ENCODE measurements at places on chromosomes 12 and 14.

DNA sequence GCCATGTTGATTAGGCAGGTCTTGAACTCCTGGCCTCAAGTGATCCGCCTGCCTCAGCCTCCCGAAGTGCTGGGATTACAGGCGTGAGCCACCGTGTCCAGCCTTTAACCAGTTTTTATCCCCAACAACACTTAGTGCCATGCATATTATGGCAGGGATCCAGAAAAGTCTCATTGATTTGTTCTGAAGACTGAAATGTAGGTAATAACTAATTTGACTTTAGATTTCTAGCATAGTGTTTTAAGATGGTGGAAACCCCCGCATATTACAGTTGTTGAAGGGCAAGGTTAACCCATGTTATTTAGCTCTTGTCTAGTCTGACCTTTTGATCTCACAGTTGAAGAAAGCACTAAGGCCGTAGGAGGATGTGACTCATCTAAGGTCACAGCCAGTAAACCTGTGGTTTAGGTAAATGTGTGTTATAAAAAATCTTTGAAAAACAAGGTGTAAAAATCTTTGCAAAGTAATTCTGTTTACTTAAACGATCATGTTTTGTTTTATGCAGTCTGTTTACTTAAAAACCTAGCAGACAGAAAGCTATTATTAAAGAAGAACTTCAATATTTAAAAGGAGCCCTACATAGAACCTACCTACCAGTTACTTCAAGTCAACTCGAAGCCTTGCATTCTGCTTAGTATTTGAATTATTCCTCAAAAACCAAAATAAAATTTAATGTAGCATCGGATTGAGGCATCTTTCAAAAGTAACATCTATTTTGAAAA is 24.8 kb downstream of the BICDL1 start:
- no peak for DNase-seq

- no peak for DNase-seq
Measured at GRCh38 chr14:100599981-100600380, 12.8 kb upstream of the BEGAIN start.

- no peak for DNase-seq
Measured at GRCh38 chr12:125882141-125882540, 816.9 kb downstream of the AACS start.

DNA sequence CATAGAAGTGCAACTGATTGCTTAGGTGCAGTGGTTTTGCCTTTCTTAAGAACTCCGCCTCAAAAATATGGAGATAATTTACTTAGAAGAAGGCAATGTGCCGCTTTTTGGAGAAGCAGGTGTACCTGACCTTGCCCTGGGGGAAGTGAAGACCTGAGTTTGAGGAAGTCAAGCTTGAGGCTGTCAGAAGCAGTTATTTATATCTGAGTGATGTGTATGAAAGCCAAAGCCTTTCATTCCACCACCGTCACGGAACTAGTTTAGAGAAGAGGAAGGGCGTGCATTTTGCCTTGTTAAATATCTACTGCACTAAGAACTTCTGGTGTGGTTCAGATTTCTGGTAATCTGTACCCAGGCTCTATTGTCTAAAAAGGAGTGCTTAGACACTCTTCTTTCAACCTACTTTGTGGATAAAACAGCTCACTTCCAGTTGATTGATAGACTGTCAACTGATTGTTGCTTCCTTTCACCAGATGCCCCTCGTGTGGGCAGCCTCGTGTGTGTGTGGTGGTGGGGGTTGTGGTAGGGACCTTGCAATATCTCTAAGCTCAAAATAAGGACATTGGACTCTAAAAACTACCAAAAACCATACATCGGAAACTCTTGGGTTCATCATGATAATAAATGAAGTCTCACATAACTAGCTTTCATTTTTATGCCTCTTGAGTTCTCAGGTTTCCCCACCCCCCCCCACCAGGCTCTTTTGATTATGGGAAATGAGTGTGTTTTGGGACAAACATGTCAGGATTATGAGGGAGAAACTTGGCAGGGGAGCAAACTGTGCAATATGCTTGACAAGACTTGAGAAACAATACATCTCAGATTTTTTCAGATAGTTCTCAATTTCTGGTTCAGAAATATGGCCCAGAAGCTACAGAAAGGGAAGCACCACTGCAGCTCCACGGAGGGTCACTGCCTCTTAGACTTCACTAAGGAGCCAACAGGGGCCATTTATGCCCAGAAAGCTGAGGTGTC is 78.6 kb downstream of the ARF6 start:
- DNase-seq, result no peak

DNA sequence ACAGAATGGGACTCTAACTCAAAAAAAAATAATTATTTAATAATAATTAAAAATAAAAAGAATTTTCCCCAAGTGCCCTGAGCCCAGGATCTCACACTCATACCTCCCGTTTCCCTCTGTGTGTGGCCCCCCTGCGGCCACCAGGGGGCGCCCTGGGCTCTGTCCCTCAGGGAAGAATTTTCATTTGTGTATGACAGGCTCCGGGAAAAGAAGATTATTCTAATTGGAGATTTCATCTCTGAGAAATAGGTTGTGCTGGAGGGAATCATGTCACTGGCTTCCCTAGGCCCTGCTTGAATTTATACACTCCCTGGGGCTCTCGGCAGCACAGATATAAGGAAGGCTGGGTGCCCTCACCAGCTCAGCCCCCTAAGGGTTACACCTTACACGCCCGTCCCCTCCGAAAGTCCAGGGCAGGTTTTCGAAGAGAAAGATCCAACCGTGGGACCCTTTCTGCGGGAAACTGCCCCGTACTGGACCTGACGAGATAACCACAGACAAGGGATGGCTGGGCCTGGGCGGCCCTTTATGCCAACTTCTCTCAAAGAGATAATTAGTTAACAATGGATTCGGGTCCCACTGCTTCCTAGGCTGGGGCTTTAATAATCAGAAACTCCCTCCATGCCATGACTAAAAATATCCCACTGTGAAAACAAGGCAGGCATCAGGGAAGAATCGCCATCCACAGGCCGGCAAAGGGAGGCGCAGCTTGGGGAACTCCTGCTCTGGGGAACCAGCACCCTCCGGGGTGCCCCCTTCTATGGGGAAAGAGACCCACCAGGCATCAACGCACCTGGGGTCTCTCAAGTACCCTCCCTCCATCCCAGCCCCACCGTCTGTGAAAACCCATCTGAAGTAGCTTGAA is 80.7 kb downstream of the KDM2B start:
- DNase-seq, result peak; percentile 77

DNA sequence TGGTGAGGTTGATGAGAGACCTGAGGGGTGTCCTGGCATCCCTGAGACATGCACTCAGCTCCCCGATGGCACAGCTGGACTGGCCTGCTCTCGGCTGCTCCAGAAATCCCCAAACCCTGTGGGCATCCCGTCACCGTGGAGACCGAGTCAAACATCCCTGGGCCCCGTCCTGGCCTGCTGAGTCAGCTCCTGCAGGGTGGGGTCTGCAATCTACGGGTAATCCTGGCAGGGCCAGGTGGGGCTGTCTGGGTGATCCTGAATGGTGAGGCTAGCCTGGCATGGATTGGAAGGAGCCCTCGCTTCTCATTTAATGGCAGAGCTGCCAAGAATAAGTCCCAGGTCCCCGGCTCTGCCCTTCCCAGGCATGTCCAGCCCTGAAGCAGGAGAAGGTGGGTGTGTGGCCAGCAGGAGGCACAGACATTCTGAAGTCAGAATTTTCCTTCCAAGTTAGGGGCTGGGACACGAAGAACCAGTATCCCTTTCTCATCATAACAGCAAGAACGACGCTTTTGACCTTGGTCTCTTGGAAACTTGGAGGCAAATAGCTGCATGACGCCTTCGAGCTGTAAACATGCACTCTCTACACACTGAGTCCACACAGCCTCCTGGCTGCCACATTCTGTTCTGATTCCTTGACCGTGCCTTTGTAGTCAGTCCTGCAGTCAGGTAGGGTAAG is 17.7 kb upstream of the SERPINA4 start:
- DNase-seq, result no peak

DNA sequence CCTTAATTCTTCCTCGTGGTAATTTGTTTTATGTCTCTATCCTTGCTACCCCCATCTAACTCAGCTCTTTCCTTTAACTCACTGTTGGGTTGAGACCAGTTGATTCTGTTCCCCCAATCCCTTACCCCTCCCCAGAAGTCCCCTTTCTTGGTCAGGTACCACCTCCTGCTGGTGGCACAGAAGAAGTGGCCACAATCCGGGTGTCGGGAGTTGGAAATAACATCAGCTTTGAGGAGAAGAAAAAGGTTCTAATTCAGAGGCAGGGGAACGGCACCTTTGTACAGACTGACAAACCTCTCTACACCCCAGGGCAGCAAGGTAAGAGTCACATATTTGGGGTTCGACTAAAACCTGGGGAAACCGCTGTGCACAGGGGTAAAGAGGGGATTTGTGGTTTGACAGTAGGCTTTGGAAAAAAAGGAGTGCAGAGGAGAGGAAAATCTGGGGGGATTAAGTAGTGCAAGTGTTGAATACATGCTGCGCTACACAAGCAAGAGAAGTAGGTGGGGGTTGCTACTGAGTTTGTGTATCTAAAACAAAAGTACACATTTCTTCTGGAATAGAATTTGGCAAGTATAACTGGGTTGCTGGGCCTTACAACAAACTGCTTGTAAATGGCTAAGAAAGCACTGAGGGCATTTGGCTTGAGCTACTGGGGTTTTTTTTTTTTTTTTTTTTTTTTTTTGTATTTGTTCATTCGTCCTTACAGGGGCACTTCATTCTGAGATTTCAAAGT is 1.3 kb downstream of the A2ML1 start:
- peak; percentile 9 for DNase-seq

DNA sequence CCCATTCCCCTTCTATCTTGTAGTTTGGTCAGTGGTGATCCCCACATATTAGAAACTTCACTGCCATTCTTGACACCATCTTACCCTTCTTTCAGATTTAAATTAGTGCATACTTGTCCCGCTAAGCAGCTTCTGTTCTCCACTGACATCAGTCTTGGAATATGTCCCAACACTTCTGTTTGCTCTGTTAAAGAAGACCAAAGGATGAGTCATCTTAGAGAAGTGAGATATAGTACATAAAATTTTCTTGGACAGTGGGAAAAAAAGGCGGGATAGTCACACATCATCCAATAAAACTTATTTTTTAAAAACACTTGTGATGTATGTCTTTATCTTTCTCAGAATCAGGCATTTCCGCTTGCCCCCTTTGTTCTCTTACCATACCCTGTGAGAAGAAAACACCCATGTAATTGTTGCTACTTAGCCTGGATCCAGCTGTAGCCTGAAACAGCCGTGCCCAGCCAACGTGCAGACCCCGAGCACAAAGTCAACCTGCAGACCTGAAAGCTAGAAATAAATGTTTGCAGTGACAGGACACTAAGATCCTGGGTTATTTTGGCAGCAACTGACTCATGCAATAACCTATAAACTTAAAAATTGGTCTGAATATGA is 100.1 kb upstream of the PDE3A start:
- DNase-seq, result no peak

DNA sequence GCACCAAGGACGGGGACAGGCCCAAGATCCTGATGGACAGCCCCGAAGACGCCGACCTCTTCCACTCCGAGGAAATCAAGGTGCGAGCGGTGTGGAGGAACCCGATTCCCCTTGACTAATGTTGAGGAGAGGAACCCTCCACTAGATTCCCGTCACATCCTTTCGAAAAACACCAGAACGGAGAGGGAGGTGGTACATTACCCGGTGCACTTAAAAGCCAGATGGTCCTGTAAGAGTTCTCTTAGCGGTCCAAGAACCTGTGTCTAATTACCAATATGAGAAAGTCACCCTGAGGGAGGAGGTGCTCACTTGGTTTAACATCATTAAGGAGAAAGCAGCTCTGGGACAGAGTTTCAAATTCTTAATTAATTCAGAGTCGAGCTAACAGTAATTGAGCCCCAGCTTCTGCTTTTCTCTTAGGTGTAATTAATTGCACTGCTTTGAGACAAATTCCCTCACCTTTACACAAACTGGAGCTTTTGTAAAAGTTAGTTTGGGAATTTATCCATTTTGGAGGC is 450 bp downstream of the PRKAB1 start:
- no peak for DNase-seq

DNA sequence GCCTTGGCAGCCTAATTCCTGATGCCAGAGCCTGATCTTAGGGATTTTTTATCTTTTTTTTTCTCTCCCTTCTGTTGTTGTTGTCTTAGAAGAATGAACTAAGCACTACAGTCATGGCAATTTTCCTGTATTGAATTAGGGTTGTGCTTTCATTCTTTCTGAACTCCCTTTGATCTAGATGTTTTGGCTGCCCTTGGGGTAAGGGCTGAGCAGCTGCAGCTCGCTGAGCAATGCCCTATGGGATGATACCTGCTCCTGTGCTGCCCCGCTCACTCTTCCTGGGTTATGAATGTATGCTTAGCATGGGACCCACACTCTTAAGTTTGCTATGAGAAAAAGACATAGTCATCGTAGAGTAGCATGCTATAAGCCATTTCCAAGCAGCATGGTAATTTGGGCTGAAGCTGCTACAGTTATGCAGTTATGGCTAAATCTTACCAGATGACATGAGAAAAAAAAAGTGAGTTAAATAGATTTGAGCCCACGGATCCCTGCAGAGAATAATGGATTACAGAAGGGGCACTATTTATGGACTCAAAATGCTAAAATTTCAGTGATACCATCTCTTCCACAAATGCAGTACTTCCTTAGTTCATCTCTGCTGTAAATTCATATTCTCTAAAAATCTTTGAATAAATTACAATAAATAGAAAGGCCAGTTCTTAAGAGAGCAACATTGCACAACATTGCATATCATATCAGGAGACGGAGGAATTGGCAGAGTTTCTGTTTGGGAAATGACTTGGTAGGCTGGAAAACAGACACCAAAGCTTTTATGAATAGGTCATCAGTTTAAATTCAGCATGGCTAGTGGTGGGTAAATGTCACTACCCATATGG is 79.2 kb upstream of the PTHLH start:
- no peak for DNase-seq

DNA sequence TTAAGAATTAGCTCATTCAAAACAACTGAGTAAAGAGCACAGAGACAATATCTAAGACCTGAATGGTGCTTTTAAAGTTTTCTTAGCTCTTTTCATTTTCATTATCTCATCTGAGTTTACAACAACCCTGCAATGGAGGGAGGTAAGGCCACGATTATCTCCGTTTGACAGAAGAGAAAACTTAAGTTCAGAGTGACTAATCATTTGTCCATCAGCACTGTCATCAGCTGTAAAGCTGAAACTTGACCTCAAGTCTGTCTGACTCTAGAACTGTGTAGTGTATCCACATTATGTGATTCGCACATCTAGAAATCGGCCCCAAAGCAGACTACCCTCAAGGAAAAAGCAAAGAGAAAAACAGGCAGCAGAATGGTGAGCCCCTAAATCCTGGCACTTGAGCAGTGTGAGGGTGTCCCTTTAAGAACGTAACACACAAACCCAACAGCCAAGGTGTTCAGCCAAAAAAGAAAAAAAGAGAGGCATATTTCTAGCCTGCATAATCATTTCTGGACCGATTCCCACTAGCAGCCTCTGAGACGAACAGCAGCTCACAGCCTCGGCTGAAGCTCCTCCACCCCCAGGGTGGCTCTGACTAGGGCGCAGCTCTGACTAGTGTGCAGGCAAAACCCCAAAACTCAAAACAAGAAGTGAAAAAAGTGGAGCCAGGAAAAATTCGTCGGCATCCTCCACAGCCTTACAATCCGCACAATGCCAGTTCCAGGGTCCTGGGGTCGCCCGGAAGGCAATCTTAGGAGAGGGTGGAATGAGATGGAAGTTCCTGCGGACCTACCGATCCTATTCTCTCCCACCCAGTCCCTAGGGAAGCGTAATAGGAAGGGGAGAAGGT is 1.6 kb downstream of the STXBP6 start:
- DNase-seq, result peak; percentile 50

GRCh38 chr12:48022676-48023385 is 18.6 kb upstream of the COL2A1 start:
- DNase-seq, result no peak

All from tibial nerve (tissue), 4 donors.